ENCODE measurements at places on chromosomes 3 and 15.

DNA sequence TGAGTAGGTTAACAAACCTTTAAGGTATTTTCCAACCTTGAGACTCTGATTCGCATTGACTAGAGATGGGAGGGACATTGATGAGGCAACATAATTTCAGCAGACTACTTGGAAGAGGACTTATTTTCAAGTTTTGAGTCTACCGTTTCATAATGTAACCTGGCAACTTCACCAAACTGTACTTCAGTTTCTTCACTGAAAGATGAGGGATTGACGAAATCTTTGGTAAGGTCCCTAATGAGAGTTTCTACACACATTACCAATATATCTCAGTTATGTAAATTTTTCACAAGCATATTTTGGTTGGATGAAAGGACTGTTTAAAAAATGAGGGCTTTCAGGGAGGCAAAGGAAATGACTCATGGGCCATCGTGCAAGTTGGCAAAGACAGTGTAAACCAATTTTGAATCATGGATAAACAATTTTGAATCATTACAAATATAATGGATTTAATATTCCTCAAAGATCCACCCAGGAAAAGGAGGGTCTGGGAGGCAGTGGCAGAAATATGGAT lies 28.7 kb upstream of the SEMA6D start:
- no peak for DNase-seq

DNA sequence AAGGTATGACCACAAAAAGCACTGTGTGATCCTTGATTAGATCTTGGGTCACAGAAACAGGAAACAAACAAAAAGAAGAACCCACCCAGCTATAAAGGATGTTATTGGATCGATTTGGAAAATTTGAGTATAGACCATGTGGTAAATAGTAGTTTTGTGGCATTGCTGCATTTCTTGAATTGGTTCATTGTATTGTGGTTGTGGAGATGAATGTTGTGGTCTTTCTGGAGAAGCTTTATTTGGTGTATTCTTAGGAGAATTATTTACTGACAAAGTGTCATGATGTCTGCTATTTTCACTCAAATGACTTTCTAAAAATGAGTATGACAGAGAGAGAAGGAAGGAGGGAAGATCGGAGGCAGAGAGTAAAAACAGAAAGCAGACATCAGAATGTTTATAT lies 406.2 kb downstream of the CNTN4 start:
- DNase-seq, result no peak

GRCh38 chr3:158845765-158846350 lies 44.0 kb downstream of the MFSD1 start:
- DNase-seq, result peak; percentile 44

DNA sequence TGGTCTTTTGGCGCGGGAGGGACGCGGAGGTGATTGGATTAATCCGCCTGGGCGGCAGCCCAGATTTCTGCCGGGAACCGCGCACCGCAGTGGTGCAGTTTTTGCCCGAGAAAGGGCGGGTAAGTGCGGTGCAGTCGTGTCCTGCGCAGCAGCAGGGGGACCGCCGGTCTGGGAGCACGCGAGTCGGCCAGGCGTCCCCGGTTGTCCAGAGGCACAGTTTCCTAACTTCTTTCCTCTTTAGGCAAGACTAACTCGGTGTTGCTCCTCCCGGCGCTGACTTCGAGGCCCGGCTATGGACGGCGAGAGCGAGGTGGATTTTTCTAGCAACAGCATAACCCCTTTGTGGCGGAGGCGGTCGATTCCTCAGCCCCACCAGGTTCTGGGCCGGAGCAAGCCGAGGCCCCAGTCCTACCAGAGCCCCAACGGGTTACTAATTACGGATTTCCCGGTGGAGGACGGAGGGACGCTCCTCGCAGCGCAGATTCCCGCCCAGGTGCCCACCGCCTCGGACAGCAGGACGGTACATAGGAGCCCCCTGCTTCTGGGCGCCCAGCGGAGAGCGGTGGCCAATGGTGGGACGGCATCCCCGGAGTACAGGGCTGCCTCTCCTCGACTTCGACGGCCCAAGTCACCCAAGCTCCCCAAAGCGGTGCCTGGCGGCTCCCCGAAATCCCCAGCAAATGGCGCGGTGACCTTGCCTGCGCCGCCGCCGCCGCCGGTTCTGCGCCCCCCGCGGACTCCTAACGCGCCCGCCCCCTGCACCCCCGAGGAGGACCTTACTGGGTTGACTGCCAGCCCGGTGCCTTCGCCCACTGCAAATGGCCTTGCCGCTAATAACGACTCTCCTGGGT lies 736 bp downstream of the ARHGEF26 start:
- DNase-seq, result no peak

DNA sequence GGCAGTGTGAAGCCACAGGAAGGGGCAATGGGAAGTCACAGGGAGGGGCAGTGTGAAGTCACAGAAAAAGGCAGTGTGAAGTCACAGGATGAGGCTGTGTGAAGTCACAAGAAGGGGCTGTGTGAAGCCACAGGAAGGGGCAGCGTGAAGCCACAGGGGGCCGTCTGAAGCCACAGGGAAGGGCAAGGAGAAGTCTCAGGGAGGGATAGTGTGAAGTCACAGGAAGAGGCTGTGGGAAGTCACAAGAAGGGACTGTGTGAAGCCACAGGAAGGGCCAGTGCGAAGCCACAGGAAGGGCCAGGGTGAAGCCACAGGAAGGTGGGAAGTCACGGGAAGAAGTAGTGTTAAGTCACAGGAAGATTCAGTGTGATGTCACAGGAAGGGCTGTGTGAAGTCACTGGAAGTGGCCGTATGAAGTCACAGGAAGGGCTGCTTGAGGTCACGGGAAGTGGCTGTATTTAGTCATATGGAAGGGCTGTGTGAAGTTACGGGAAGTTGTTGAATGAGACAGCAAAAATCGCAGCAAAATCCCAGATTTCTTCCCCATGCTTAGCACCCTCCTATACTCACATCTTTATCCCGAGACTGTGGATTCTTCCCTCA lies 38.6 kb downstream of the GASK1A start:
- no peak for DNase-seq

- DNase-seq, result no peak
Measured at GRCh38 chr3:17356585-17356984, 385.8 kb downstream of the TBC1D5 start.

DNA sequence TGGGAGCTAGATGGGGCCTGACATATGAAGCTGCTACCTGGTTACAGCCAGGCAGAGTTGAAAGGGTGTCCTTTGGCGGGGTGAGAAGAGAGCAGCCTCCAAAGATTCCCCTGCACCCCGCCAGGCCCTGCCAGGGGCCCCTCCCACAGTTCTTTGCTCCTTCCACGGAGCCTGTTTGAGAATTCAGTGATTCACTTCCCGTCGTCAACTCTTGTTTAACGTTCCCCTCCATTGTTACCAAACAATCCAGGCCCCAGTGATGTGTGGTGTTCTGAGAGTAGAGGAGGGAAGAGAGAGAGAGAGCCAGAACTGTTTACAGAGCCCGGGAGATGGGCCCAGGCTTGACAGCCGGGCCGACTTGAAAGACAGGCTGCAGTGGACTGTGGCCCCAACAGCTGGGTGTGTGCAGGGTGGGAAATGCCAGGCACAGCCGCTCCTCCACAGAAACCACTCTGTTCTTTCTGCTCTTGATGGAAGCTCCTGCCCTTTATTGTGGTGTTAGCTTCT lies 81.5 kb downstream of the SMAD3 start:
- peak; percentile 25 for DNase-seq

DNA sequence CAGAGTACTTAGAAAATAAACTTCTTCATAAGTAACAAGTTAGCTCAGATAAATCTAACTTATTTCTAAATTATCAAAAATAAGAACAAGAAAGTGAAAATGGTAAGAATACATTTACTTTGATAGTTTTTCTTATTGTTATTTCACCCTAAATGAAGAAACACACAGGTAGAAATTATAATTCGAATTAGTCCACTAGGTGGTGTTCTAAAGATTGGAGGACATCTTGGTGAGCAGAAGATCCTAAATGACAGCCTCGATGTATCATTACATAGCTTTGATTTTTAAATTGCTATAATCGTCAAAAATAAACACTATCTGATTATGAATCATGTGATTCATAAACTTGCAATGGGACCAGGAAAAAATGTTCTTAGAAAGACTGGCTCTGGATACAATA lies 280.8 kb upstream of the UBE2E2 start:
- no peak for DNase-seq
